ENCODE measurements at places on chromosomes 12 and 14. TPM values are rescaled to one million over a fixed set of nuclear protein-coding genes. Genes with fewer than 3 reads are reported as not detected.

GRCh38 chr12:58701536-58701935, 218.8 kb downstream of the LRIG3 start:
- no peak for DNase-seq

GRCh38 chr12:85413266-85413665, 133.2 kb downstream of the ALX1 start:
- DNase-seq: no peak

- no peak for DNase-seq
Observed at GRCh38 chr14:92254786-92255185, 68.2 kb upstream of the SLC24A4 start.

GRCh38 chr12:68482660-68483059, 128.0 kb upstream of the RAP1B start:
- DNase-seq: no peak

DNA sequence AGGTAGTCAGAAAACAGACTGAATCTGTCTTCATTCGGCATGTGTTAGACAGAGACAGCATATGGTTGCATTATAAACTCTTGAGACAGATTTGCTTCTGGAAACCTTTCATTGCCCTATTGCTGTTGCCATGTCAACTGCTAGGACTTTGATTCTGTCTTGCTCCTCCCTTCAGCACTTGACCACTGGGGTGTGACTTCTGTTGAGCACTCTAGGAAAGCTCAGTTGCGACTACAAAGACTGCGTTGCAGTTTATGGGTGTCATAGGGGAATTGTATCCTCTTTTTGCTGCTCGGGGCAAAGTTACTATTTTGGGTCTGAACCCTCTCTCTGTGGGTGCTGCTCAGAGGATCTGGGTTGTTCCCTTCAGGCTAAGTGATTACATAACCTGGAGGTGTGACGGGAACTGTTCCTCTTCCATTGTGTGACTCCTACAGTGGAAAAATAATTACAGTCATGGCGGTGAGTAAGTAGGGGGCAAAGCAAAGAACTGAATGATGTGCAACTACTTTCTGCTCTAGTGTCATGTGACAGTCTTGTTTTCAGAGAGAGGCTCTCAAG, 44.3 kb upstream of the TRIM9 start:
- DNase-seq: no peak

DNA sequence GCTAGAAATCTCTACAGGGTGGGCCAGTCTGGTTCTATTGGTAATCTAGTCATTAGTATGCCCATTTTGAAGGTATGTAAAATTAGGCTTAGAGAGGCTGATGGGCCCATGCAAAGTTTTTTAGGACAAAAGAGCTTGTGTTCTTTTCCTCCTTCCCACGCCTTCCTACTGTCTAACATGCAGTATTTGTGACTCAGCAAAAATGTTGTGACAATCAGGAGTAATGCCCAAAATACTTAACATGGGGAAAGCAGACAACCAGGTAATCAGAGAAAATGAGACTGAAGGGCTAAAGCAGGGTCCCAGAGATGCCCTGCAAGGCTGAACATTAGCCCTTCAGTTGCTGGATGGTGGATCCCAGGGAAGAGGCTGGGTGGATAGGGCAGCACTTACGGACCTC, 437.9 kb downstream of the BCL11B start:
- DNase-seq: no peak

DNA sequence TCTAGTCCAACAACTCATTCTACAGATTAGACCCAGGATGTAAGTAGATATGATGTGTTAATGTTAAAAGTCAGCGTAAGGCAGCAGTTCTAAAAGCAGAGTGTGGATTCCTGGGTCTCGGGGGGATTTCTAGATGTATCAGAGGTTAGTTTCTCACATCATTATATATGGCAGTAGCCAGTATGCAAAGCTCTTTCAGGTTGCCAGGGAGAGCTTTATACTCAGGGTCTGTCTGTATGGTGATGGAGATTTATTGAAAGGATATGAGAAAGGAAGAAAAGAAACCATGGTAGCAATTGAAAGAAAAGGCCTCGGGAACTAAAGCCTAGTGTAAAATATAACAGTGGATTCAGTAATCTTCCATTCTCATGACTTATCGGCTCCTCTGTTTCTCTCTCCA, 26.2 kb upstream of the PAWR start:
- DNase-seq: no peak

- DNase-seq: no peak
Observed at GRCh38 chr12:76810671-76811419, 46.9 kb downstream of the ZDHHC17 start.

DNA sequence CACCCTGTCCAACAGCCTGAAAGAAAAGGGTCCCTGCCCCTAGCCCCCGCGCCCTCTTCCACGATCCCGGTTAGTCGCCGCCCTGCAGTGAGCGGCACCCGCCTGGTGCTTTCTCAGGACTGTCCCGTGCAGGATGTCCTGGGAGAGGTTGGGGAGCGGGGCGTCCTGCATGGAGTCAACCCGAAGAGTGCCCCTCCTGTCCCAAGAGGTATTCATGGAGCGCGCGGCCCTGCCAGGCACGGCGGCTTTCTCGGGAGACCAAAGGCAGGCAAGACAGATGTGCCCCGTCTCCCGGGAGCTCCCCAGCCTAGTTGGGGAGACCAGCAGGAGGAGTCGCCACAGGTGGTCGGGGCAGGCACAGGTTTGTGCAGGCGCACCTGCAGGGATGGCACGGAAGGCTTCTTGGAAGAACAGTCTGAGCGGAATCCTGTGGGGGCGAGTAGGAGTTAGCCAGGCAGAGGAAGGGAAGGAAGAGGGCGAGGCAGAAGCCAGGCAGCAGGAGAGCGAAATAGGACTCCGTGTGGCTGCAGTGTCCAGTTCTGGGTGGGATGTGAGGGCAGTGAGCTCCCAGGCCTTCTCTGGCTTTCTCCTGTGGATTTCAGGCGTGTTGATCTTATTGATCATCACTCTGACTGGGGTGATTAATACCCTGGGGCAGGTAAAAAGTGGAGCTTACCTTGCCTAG, 723 bp downstream of the SIVA1 start:
- no peak for DNase-seq

DNA sequence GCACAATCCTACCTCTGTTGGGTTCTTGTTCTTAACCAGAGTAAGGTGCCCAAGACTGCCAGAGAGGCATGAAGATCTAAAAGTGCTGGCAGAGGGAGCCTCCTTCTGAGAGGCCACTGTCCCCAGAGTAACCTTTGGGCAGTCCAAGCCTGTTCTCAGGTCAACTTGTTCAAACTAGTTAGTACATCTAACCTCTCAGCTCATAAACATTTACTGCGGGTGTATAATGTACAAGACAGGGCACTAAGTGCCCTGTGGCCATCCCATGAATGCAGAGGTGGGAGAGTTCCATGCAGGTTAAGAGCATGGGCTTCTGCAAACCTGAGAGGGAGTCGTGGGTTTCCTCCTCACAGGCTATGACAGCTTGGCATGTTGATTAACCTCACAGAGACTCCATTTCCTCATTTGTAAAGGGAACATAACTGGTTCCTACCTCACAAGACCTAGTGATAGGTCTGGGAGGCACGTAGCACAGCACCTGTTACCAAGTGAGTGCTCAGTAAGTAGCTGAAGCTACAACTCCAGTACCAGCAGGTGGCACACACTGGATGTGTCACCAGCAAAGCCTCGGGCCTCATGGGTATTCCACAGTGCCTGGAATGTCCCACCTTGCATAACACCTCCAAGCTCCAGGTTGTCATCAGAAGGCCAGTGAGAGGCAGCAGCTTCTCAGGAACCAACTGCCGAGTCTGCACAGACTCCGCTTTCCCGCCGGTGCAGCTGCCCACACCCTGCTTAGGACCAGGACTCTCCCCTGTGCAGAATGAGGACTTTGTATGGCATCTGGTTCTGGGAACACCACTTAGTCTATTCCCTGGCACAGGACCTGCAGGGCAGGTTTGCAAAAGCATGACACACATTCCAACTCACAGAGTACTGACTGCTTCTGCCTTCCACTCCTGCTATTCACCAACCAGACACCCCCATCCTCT, 4.4 kb downstream of the VDR start:
- no peak for DNase-seq

DHH gene
- total RNA-seq: 0.05 TPM

DNA sequence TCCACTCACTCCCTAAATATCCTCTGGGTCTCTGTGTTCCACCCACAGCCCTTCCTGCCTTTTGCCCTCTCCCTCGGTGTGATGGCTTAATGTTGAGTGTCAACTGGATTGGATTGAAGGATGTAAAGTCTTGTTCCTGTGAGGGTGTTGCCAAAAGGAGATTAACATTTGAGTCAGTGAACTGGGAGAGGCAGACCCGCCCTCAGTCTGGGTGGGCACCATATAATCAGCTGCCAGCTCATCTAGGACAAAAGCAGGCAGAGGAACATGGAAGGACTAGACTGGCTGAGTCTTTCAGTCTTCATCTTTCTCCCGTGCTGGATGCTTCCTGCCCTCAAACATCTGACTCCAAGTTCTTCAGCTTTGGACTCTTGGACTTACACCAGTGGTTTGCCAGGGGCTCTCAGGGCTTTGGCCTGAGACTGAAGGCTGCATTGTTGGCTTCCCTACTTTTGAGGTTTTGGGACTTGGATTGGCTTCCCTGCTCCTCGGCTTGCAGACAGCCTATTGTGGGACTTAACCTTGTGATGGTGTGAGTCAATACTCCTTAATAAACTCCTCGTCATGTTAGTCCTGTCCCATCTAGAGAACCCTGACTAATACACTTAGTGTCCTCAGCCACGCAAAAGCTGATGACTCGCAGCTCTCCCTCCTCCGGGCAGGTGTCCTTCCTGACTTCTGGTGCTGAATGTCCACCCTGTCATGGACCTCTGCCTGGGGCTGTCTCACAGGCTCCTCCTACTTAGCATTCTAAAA, 5.9 kb downstream of the DGLUCY start:
- DNase-seq: peak; percentile 87

ANO2 gene
- total RNA-seq: 0.71 TPM

- no peak for DNase-seq
Observed at GRCh38 chr12:27064397-27065342, 17.7 kb downstream of the C12orf71 start.

DNA sequence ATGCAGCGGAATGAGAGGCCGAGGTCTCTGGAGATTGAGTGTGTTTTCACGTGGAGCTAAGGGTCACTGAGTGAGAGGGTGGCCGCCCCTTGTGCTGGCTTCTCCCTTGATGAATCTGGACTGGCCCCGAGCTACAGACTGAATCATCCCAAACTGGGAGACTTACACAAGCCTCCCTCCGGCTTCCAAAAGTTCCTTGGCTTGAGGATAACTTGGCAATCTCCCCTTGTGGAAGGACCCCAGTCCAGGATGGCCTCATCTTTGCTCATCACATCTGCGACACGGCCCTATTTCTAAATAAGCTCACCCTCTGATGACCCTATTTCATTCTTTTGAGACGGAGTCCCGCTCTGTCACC, 41.5 kb upstream of the FBRSL1 start:
- no peak for DNase-seq

DNA sequence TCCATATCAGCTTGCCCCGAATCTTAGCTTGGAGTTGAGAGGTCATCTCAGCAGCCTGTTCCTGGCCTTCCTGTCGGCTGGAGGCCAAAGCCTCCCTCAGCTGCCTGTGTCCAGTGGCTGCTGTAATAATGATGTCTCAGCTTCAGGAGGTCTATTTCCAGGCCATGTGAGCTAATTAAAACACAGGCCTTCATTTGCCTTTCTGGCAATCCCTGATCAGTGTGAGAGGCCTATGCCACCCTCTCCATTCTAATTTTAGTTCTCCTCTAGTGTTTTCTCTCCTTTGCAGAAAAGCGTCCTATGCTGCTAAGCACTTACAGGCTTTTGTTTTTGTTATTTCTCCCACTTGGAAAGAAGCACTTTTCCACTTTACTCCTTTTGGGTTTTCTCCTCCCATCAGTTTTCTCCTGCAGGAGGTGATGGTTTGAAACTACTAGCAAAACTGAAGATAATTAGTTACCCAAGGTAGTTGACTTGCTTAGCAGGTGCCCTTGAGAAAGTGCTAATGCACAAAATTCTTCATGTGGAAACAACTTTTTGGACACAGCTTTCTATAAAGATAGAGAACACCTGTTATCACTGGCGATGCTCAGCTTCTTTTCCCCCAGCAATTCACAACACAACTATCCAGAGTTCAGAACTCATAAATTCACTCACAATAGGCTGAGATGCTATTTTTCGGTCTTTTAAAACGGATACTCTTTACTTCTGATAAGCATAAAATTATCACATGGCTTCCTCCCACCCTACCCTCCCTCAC, 255.3 kb upstream of the GARIN6 start:
- DNase-seq: no peak

KRT2 gene
- not detected for total RNA-seq

ASCL4 gene
- total RNA-seq: not detected

CYP46A1 gene
- total RNA-seq: not detected

PSMB11 gene
- total RNA-seq: not detected

CACNA2D4 gene
- not detected for total RNA-seq

TMEM121 gene
- total RNA-seq: 17.8 TPM

OR4N2 gene
- not detected for total RNA-seq

SDSL gene
- 8.6 TPM for total RNA-seq

DNA sequence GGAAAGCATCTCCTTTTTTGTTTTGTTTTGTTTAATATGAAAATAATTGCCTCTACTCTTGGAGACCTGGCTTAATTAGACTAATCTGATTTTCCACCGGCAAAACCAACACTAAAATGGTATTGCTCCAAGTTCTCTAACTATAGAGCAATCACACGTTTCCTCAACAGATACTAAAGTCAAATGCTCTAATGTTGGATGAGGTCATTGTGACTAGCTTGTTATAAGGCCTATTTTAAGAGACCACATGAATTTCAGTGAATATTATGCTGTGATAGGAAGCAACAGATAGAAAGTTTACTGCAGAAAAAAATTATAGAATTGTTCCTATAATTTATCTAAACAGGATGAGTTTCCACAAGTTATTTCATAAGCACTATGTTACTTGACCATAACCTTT, 3.3 kb upstream of the CCDC196 start:
- DNase-seq: no peak

GRCh38 chr12:85489194-85489593, 209.2 kb downstream of the ALX1 start:
- DNase-seq: no peak

COX6A1 gene
- 1,113 TPM for total RNA-seq

SPSB2 gene
- total RNA-seq: 8.3 TPM

DNA sequence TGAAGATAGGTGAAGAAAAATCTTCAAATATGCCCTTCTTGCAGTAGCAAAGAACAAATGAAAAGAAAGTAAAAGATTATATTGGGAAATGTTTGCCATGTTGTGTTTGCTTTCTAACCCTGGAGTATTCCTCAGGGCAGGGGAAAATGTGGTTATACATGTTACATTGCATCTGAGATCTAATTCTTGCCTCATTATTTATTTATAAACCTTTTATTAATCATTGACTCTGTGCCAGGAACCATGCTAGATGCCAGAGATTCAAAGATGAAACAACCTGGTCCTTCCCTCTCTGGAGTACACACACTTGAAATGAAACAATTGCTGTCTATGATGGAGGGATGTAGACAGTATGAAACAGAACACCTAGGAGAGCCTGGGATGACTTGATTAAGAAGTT, 128.1 kb upstream of the HMGA2 start:
- DNase-seq: no peak

DNA sequence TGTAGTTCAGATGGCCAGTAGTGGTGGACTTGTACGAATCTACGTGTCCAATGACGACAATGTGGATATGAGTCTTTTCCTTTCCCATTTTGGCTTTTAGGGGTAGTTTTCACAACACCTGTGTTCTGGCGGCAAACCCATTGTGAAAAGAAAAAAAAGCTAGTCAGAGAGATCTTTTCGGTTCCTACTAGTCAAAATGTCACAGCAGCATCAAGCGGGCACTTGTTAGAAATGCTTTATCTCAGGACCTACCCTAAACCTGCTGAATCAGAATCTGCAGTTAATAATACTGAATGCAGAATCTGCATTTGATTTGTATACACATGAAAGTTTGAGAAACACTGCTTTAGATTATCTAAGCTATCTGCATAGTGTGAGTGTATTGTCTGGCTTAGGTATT, 18.3 kb downstream of the AEBP2 start:
- no peak for DNase-seq

WSB2 gene
- 223 TPM for total RNA-seq
